ENCODE measurements at places on chromosomes 1 and 21. TPM values are rescaled to one million over a fixed set of nuclear protein-coding genes. Genes with fewer than 3 reads are reported as not detected.

DNA sequence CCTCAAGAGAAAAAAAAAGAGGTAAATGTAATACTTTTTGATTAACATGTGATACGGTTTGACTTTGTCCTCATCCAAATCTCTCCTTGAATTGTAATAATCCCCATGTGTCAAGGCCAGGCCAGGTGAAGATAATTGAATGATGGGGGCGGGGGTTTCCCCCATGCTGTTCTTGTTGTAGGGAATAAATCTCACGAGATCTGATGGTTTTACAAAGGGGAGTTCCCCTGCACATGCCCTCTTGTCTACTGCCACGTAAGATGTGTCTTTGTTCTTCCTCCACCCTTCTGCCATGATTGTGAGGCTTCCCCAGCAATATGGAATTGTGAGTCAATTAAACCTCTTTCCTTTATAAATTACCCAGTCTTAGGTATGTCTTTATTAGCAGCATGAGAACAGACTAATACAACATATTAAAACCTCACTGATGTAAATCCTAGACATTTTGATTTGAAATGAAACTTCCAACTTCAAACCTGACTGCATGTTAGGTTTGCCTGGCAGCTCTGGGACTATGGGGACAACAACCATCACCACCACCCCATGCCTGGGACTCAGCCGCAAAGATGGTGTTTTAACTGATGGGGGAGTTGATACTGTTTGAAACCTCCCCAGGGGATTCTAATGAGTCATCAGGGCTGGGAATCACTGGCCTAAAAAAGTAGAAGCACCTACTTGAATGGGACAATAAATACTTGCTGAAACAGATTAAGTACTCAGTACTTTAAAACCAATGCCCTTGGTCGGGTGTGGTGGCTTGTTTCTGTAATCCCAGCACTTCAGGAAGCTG, 32.8 kb upstream of the BACH1 start:
- H3K27me3 ChIP-seq: no peaks in the 10 kb centered on the region
- no peak overlapping the region for H3K27ac ChIP-seq
- no peaks in the 10 kb centered on the region for H3K4me1 ChIP-seq
- no peak overlapping the region for H3K4me3 ChIP-seq

GRCh38 chr1:156928043-156928602, 7.7 kb downstream of the LRRC71 start:
- H3K36me3 ChIP-seq: no peaks in the 10 kb centered on the region
- no peak overlapping the region for H3K27ac ChIP-seq
- peak overlapping the region; percentile 60 for H3K4me3 ChIP-seq
- no peaks in the 10 kb centered on the region for H3K27me3 ChIP-seq
- DNase-seq: no peak
- peaks cover 27% of the 10 kb centered on the region for H3K4me1 ChIP-seq

DNA sequence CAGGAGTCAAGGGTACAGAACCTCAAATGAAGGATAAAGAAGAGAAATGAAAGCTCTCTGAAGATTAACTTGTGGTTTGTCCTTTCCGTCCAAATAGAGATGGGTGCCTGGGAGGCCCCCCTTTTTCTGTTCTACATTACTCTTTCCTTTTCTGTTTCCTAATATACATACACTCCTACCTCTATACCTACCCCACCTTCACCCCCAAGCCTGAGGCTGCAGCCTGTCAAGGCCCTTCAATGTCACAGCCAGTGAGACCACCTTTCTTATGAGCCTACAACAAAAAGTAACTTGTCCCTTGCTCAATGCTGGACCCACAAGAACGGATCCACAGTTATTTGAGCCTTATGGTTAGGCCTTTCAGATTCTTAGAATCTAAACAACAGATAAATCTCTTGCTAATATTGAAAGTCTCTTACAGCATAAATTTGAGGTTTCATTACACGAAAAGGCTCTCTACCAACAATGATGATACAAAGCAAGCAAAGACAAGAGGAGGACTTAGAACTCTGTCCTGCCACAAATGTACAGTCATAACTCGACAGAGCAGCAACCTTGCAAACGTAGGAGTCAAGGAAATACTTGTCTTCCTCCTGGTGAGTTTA, 4.1 kb upstream of the TRAF3IP3 start:
- no peaks in the 10 kb centered on the region for H3K36me3 ChIP-seq
- H3K4me3 ChIP-seq: no peak overlapping the region
- no peak overlapping the region for H3K27ac ChIP-seq
- no peaks in the 10 kb centered on the region for H3K4me1 ChIP-seq
- no peaks in the 10 kb centered on the region for H3K27me3 ChIP-seq

DNA sequence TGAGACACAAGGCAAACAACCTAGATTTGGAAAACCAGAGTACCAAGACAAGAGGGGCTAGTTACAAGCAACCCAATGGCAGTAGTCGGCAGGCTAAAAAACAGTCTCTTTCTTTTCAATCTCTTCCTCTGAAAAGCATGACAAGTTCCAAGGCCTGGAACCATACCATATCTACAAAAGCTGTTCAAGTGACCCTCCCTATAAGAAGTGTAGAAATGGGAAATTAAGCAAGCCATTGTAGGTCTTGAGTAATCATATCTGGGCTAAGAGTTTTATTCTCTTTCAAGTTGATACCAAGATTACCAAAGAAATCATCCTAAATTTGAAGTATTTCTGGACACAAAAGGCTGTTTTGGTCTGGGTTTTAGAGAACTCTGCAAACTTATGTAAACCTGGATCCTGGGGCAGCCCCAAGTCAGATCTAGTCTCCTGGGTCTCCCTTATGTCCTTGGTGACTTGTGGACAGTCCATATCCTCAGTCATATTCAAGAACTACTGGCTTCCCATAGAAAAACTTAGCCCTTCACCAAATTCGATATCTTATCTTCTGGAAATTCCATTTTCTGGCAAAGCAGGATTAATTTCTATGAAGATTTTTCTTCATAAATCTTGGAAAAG, 24.7 kb downstream of the FMO3 start:
- no peak for DNase-seq
- no peaks in the 10 kb centered on the region for H3K27me3 ChIP-seq
- peak overlapping the region; percentile 81 for H3K27ac ChIP-seq

DNA sequence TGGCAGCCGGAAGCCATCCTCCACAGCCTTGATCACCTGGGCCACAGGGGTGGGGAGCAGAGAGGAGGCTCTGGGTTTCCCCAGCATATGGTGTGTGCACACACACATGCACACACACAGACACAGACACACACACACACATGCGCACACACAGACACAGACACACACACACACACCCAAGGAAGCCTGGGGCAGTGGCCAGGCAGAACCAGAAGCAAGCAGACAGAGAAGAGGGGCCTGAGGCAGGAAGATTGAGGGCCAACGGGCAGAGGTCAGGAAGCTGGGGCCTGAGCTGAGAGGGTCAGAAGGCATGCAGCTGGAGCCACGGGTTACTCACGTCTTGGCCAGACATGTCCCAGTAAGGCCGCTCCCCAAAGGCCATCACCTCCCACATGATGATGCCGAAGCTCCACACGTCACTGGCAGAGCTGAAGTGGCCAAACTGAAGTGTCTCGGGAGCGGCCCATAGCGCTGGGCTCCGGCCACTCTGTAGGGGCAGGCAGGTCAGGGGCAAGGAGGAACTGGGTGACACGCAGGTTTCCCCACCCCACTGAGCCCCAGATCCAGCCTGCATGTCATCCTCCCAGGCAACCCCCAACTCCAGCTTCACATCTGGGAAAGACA, 27.4 kb downstream of the CDCA8 start:
- no peaks in the 10 kb centered on the region for H3K4me1 ChIP-seq
- H3K36me3 ChIP-seq: no peaks in the 10 kb centered on the region
- no peak overlapping the region for H3K27ac ChIP-seq
- no peaks in the 10 kb centered on the region for H3K27me3 ChIP-seq
- no peak for DNase-seq

DNA sequence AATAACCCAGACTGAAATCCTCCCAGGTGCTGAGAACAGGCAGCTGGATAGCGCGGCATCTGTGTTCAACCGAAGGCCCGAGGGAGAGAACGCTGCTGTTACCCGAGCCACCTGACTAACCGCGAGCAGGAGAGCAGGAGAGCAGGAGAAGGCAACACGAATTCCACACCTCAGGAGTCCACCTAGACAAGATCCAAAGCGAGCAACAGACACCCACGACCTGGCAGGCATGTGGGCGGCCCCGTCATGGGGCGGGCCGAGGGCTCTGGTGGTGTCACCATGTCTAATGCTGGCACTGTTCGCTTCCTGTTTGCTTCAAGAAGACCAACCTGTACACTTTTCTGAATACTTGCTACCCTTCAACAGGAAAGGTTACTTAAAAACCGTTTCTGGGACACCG, 20.9 kb upstream of the SPATC1L start:
- no peak for DNase-seq
- peaks cover 56% of the 10 kb centered on the region for H3K36me3 ChIP-seq
- no peak overlapping the region for H3K4me3 ChIP-seq

DNA sequence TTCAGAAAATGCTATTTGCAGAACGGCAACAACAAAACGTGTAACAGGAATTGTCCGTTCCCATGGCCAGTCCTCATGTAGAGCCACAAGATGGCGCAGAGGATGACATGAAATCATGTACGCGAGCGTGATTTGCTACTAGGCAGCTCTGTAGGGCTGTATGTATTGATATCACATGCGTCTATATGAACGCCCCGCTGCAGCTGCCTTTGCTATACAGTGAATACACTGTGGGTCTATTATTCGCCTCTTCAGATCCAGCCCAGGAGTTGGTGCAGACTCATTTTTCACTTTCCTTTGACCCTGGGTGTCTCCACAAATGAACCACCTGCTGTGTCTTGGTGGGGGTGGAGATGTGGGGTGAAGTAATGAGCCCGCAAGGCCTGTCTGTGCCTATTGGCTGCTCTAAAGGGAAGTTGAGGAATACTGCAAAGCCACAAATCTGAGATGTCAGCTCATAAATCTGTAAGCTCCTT, 361.5 kb downstream of the KIF26B start:
- no peaks in the 10 kb centered on the region for H3K36me3 ChIP-seq
- DNase-seq: no peak
- H3K4me1 ChIP-seq: no peaks in the 10 kb centered on the region
- H3K27ac ChIP-seq: no peak overlapping the region
- no peaks in the 10 kb centered on the region for H3K27me3 ChIP-seq

DNA sequence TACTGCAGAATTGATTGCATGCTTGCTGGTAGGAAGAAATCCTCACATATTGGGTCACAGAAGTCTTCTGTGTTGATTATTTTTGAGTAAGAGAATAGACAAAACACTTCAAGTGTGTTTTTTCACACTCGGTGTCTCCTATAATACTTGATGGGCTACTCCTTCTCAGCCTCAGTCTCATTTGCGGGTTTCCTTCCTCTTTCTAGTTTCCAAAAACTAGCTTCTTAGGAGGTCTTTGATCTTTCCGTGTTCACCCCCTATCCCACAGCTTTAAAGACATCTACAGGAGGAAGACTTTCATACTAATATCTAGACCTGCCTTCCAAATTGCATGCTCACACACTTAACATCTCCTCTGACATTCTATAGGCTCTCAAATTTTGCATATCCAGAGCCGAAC, 40.7 kb upstream of the NTPCR start:
- no peak for DNase-seq
- H3K4me1 ChIP-seq: no peaks in the 10 kb centered on the region
- H3K27me3 ChIP-seq: no peaks in the 10 kb centered on the region
- H3K27ac ChIP-seq: no peak overlapping the region
- H3K4me3 ChIP-seq: no peak overlapping the region

- no peaks in the 10 kb centered on the region for H3K4me1 ChIP-seq
- H3K27ac ChIP-seq: no peak overlapping the region
- no peaks in the 10 kb centered on the region for H3K36me3 ChIP-seq
- H3K4me3 ChIP-seq: no peak overlapping the region
- no peaks in the 10 kb centered on the region for H3K27me3 ChIP-seq
These were observed 9.0 kb downstream of the IGSF9 start for GRCh38 chr1:159936273-159936904.

DNA sequence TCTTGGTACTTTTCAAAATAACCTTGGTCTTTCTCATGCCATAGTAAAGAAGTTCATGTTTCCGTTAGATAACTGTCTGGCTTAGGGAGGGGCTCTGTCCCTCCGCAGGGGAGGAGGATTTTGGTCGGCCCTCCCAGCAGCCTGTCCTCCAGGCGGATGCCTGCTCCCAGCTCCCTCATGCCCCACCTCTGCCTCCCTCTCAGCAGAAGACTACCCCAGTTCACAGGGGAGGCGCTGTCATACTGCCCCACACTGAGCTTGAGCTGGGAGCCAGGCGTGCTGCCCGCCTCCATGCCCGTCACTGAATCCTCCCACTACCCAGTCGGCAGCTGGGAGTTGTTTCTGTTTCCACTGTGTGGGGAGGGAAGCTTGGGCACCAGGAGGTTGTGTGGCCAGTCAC, 127.3 kb downstream of the CAMTA1 start:
- DNase-seq: no peak
- H3K4me3 ChIP-seq: no peak overlapping the region
- no peaks in the 10 kb centered on the region for H3K36me3 ChIP-seq

- H3K27me3 ChIP-seq: no peaks in the 10 kb centered on the region
- DNase-seq: no peak
These were observed 502.2 kb upstream of the OLFM3 start for GRCh38 chr1:102498929-102499328.

- H3K27ac ChIP-seq: no peak overlapping the region
- H3K36me3 ChIP-seq: no peaks in the 10 kb centered on the region
- no peaks in the 10 kb centered on the region for H3K27me3 ChIP-seq
- DNase-seq: no peak
These were observed 32.1 kb upstream of the RUNX3 start for GRCh38 chr1:24961961-24962861.

DNA sequence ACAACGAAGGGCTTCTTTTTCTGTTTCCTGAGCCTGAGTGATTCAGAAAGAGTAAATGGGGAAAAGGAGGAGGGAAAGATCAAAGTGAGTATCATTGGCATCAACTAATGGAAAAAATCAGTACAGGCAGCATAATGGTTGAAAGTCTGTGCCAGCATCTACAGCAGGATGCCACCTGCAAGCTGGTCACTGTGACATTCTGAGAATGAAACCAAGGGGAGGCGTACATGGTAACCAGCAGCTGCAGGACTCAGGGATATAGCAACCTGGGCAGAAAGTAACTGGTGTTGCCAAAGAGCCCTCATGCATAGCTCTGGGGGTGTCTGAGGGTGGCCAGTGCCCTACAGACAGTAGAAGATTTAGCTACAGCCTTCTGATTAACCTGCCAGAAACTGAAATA, 305.9 kb downstream of the BRINP2 start:
- no peaks in the 10 kb centered on the region for H3K4me1 ChIP-seq
- H3K27me3 ChIP-seq: no peaks in the 10 kb centered on the region
- no peak overlapping the region for H3K4me3 ChIP-seq
- no peak overlapping the region for H3K27ac ChIP-seq

GRCh38 chr1:214075999-214076707, 88.4 kb downstream of the PROX1 start:
- no peak overlapping the region for H3K27ac ChIP-seq
- H3K36me3 ChIP-seq: no peaks in the 10 kb centered on the region
- no peak overlapping the region for H3K4me3 ChIP-seq
- no peak for DNase-seq

Gene MAEL
- not detected for total RNA-seq

Gene NBPF9
- total RNA-seq: 29.4 TPM

Gene CDC20
- total RNA-seq: 0.35 TPM

Gene TMEM9
- 30.0 TPM for total RNA-seq

Gene RGS5
- 1,385 TPM for total RNA-seq

Gene GJB4
- not detected for total RNA-seq

Gene CRNN
- total RNA-seq: not detected

Gene NBPF11
- 12.3 TPM for total RNA-seq

Gene TEDDM1
- not detected for total RNA-seq

Gene PLD5
- 23.9 TPM for total RNA-seq

Gene SIM2
- not detected for total RNA-seq

Gene TGFB2
- 9.1 TPM for total RNA-seq

Gene KDF1
- total RNA-seq: not detected
